Memory B cell (primary cell): ENCODE measurements at places on chromosomes 3 and 15.

- no peak for DNase-seq
Observed at GRCh38 chr3:43194490-43195114, 88.7 kb upstream of the POMGNT2 start.

DNA sequence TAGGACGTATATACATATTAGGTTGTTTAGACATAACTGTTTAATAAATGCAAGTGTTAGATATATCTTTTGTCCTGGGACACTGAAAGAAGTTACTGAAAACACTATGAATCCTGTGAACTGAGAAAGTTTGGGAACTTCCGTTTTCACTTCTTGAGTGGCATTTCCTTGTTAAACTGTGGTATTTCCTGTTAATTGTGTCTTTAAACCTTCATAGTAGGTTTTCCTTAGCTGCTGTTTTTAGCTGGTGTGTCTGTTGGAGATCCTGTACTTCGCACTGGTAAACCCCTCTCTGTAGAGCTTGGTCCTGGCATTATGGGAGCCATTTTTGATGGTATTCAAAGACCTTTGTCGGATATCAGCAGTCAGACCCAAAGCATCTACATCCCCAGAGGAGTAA is 37.1 kb downstream of the ATP6V1A start:
- DNase-seq, result no peak

DNA sequence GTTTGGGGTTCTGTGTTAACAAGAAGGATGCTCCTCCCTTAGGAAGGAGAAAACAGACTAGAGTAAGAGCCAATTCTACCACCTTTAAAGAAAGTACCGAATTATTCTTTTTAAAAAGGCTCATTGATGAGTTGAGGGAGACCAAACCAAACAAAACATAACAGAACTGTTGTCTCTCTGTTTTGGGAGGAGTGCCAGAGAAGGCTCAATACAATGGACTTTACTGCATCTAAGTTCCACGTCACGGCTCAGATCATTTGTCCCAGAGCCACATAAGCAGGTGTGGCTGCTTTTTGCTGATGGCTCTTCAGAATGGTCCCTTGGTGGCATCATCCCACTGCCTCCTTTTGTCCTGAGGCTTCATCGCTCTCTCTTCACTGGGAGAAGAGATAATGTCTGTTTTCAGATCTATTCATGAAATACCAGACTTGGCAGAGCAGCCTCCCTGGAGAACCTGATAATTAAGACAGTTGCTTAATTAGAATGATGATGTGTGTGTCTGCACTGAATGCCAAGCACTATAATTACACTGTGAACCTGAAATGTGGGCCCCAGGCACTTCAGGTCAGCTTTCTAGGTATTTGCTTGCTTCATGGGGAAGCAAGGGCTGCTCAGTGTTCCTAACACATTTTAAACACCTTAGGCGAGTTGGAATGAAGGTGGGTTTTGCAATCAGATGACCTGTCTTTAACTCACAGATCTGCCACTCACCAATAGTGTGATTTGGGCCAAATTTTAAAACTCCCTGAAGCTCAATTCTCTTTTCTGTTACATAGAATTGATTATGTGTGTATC is 335.2 kb upstream of the MCTP2 start:
- DNase-seq, result no peak

DNA sequence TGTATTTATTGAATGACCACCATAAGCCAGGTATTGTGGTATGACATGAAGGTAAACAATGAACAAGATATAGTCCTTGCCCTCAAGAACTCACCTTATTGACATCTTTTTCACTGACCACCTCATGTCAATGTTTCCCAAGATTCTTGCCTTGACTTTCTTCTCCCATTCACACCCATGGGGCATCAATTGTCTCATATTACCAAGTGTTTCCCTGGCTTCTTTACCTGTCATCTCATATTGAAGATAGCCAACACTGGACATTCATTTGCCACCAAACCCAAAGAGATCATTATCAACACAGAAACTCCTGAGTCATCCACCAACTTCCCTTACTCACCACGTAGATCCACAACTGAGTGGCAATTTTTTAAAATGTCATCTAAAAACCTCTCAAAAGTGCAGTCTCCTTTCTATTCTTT is 2.2 kb downstream of the EFHB start:
- DNase-seq, result no peak

DNA sequence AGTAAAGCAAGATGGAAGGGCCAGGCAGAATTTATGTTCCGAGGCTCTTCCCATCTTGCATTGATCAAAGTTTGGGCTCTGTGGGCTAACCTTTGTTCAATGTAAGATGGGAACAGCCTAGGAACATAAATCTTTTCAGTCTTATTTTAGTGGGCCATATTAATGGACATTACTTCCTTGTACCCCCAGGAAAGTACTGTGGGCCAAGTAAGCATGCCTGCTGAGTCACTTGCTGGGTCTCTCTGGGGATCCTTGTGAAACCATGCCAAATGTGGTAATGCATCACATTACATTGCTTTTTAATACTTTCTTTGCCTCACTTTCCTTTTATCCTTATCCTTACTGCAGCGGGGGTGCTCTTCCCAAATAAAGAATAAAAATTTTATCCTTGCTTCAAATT is 349.5 kb upstream of the POU1F1 start:
- no peak for DNase-seq

DNA sequence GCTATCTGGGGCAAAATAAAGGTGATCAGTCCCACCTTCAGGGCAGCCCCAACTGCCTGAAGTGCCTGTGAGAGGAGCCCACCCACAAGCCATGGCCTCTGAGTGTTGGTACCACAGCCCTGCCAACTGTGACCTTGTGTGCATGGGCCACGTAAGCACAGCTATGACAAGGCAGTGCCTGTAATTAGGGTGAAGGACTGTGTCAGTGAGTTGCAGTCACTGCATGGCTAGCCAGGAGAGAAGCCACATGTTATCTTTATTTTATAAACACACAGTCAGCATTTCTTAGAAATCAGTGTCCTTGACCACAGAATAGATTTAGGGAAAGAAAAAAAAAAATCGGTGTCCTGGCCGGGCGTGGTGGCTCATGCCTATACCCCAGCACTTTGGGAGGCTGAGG is 24.8 kb downstream of the EXOSC7 start:
- DNase-seq, result no peak

GRCh38 chr15:32767236-32767635 is 49.4 kb downstream of the GREM1 start:
- DNase-seq, result no peak

DNA sequence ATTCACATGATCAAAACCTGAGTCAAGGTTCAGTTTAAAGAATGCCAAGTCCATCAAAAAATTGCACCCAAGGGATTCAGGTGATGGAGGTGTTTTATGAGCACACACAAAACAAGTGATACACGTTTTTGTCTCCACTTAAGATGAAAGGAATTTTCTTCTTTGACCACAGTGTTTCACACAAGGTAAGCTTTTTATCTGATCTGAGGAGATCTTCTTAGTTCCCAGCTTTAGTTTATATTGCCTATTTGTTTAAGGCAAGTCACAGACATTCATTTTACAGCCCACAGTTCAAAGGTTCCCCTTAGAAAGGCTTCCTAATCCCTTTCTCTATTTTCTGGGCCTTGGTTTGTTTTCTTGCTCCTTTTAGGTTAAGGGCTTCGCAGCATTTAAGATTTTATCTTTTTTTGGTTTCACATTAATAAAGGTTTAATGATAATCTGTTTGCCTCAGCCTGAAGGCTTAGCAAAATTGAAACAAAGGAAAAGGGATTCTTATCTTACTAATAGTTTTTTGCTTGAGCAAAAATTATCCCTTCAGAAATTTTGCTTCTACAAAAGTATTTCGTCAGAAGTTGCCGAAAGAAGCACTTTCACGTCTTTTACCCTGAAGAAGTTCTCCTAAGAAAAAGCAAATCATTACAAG is 420.5 kb upstream of the NAALADL2 start:
- no peak for DNase-seq

- DNase-seq, result peak; percentile 38
Observed at GRCh38 chr15:75348562-75349350, 1.9 kb downstream of the NEIL1 start.

GRCh38 chr15:72365844-72366243 is 10.0 kb downstream of the HEXA start:
- no peak for DNase-seq

DNA sequence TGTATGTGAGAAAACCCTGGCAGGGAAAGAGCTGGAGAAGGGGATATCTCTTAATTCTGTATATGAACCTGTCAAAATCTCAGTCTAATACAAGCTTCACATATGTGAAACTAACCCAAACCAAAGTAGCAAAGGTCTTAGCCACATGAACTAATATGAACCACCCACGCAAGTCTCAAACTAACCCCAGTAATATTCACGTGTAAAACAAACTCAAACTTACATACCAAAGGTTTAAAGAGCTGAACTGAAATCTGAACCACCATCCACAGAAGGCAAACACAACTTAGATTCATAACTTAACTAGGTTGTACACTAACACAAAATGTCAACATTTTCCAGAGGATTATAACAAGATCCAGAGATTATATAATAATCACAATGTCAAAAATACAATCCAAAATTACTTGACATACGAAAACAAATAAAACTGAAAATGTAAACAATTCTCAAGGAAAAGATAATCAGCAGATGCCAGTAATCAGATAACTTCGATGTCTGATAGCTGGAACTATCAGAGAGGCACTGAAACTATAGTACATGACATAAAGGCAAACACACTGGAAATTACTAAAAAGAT is 64.1 kb downstream of the VPS13C start:
- DNase-seq, result no peak

- no peak for DNase-seq
Observed at GRCh38 chr3:110198717-110199587, 861.6 kb upstream of the DPPA4 start.

DNA sequence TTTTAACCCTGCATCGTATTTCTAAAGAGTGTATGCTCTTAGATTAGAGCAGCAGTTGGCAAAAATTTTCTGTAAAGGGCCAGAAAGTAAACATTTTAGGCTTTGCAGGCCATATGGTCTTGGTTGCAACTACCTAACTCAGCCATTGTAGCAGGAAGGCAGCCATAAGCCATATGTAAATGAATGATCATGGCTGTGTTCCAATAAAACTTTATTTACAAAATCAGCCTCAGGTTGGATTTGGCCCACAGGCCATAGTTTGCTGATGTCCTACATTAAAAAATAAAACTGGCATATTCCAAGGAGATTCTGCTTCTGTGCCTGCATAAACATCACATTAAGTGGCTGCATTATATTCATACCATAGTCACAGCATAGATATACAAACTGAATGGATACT is 134.9 kb downstream of the STT3B start:
- DNase-seq, result no peak

GRCh38 chr3:180063783-180064182 is 27.0 kb upstream of the PEX5L start:
- no peak for DNase-seq

GRCh38 chr3:115226844-115227445 is 79.9 kb upstream of the ZBTB20 start:
- DNase-seq, result no peak

DNA sequence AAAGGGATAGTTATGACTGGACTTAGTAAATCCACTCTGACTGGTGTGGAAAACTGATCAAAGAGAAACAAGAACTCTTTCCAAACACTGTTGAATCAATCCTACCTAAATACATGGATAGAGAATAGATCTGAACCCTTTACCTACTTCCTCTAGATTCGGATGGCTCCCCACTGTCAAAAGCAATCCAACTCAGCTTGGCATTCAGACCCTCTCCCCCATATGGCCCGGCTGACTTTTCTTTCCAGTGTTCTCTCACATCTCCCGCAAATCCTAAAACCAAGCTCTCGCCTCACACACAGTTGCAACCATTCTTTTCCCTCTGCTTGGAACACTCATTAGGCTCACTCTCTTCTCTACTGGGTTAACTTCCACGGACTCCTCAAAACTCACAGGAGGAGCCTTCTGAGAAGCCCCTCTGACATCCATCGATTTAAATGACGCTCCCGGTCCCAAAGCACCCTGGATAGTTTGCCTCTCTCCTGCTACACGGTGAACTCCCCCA is 639 bp downstream of the SPICE1 start:
- DNase-seq, result no peak

DNA sequence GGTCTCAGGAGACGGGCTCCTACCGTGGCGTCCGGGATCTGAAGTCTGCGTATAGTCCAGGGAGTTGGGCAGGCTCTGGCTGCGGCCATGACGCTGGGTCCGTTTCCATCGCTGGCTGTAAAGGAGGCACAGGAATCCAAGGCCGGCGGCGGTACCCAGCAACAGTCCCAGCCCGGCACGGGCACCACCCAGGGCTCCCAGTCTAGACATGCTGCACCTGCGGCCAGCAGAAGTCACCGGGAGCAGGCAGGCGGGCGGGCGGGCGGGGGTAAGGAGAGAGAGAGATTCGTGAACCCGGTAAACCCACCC is 526 bp downstream of the RMDN3 start:
- peak; percentile 18 for DNase-seq
